ENCODE measurements at places on chromosomes 7 and 10. TPM values are rescaled to one million over a fixed set of nuclear protein-coding genes. Genes with fewer than 3 reads are reported as not detected.

The MYOZ1 gene
- total RNA-seq, result 0.15 TPM

The NPTX2 gene
- total RNA-seq, result 0.45 TPM

The MSS51 gene
- total RNA-seq, result 0.15 TPM

The KNDC1 gene
- total RNA-seq, result 0.15 TPM

The ITPRID1 gene
- total RNA-seq, result not detected

The RPEL1 gene
- not detected for total RNA-seq

The PRLHR gene
- not detected for total RNA-seq

All from bronchus fibroblast of lung (primary cell).